CD4-positive, alpha-beta T cell treated with Interleukin-1 beta for 1 hour (primary cell): ENCODE measurements at places on chromosomes 1 and 21.

GRCh38 chr1:35398739-35399138 is 130.2 kb downstream of the ZMYM4 start:
- no peak for DNase-seq

GRCh38 chr1:224751624-224752311 is 135.7 kb downstream of the CNIH3 start:
- DNase-seq = no peak

DNA sequence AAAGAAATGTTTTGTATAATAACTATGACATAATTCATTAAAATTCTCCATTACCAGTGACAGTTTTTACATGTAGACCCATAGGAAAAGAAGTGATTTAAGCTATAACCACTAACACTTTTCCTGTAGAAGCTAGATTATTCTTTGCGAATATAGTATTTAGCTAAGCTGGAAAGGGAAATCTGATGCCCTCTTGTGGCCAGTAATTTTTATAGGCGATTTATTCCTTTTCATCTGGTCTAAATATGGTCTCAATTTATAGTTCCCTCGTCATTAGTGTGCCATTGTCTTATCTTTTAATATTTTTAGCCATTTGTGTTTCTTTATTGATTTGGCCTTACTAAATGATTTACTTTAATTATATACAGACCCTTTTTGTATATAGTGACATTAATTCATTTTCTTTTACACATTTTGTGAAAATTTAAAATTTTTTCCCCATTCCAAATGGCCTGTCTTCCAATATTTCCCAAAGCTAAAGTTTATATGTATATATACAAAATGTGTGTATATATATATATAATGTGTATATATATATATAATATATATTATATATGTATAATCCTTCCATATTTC is 26.7 kb downstream of the BTG3 start:
- DNase-seq = no peak

GRCh38 chr21:38322311-38322950 is 65.6 kb downstream of the KCNJ15 start:
- no peak for DNase-seq

GRCh38 chr1:87052400-87052799 is 138.0 kb downstream of the HS2ST1 start:
- no peak for DNase-seq

- no peak for DNase-seq
Measured at GRCh38 chr1:110857964-110858948, 14.7 kb upstream of the CD53 start.

GRCh38 chr1:96966536-96967138 is 245.1 kb downstream of the PTBP2 start:
- DNase-seq = peak; percentile 72

DNA sequence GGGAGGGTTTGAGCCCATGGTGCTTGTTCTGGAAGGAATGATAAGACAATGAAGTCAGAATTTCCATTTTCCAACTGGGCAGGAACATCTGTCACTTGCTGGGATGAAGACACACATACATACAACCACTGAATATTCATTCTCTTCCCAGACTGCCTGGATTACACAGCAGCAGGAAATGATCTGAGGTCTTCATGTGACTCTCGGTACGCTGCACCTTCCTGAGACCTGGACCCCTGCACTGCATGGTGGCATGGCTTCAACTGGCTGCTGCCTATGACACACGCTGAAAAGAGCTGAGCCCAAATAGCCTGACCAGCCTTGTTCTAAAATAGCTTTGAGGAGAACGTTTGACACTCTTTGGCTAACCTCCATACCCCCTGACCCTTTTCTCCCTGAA is 150.6 kb downstream of the GABPA start:
- no peak for DNase-seq

DNA sequence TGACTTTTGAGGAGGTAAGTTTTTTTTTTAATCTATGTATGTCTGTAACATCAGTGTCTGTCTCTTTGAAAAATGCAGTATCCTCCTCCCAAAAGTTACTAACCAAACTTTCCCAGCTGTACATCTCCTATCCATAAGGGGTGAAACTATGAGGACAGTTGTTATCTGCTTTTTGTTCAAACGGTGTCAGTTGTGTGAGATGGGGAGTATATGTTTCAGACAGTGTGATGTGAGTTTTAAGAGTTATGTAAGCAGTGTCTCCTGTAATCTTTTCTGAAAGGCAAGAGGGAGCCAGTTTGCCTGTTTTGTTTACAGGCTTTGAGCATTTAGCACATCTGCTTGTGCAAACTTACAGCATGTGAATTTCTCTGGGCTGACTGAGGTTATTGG is 34.8 kb upstream of the CACYBP start:
- DNase-seq = peak; percentile 57

GRCh38 chr1:160855181-160855981 is 7.3 kb downstream of the CD244 start:
- no peak for DNase-seq

GRCh38 chr1:47231301-47232186 is 481 bp downstream of the TAL1 start:
- DNase-seq = no peak

- no peak for DNase-seq
Measured at GRCh38 chr21:32308696-32309095, 10.0 kb downstream of the MRAP start.

DNA sequence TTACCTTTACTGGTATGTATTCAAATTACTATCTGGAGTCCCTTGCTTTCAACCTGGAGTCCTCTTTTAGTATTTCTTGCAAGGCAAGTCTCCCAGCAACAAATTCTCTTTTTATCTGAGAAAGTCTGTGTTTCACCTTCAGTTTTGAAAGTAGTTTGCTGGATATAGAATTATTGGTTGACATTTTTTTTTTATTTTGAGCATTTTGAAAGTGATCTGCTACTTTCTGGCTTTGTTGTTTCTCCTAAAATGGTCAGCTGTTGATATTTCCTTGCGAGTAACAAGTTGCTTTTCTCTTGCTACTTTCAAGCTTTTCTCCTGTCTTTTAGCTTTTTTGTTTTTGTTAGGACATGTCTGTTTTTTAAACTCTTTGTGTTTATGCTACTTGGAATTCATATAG is 126.1 kb downstream of the TRIM33 start:
- no peak for DNase-seq

DNA sequence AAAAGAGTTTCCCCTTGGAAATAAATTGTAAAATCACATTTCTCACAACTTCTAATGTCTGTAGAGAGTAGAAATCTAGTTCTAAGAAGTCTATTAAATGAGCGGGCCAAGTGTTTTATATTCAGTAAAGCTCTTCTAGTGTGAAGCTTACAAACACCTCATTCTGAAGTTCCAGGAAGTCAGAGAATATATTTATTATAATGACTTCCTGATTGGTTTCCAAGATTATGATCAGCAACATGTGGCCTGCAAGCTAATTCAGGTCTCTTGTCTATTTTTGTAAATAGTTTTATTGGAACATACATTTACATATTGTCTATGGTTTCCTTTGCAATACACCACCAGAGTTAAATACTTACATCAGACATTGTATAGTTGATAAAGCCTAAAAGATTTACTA is 603.9 kb downstream of the AMY1C start:
- no peak for DNase-seq

DNA sequence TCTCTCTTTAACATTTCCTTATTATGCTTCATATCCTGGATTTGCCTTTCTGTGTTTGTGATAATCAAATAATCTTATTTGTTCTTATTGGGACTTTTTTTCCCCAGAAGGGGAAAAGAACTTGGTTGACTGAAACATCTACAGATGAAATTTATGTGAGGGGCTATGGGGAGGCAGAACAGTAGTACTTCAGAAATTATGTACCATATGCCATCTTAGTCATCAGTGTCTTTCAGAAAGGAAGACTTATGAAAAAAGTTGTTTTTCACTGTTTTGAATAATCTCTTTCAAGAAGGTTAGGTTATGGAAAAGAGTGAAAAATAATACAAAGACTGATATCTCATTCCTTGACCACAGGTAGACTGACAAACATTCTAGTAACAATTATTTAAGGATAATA is 30.2 kb upstream of the TRAF5 start:
- DNase-seq = no peak

DNA sequence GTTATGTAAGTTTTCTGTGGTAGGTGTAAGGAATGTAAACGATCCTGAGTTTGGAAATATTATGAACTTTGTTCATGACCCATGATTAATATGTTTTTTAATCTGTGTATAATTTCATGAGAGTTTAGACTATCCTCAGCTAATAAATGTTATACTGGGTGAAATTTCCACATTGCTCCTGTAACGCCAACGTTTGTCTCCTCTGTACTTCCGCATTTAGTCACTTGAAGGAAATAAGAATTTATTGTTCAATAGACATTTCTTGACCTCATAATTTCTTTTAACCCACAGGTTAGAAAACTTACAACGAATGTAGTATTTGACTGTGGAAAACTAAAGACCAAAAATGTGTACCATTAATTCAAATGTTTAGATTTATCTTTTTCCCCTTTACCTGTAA is 876 bp downstream of the KCNJ15 start:
- DNase-seq = no peak

DNA sequence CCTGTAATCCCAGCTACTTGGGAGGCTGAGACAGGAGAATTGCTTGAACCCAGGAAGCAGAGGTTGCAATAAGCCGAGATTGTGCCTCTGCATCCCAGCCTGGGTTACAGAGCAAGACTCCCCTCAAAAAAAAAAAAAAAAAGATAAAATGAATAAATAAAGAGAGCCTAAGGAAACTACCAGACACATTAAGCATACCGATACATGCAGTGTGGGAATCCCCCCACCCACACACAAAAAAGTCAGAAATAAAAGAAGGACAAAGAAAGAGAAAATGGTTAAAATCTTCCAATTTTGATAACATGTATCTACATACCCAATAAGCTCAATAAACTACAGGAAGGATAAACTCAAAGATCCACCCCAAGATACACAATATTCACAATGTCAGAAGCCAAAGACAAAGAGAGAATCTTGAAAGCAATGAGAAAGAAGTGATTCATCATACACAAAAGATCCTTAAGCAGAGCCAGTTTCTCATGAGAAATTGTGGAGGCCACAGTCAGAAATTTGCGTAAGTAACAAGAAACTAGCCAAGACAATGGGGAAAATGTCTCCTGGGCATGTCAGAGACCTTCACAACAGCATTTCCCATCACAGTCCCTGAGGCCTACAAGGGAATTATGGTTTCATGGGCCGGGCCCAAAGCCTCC is 1197.0 kb downstream of the AMY1C start:
- DNase-seq = no peak

- DNase-seq = no peak
Measured at GRCh38 chr1:89826594-89826993, 5.8 kb downstream of the LRRC8D start.

DNA sequence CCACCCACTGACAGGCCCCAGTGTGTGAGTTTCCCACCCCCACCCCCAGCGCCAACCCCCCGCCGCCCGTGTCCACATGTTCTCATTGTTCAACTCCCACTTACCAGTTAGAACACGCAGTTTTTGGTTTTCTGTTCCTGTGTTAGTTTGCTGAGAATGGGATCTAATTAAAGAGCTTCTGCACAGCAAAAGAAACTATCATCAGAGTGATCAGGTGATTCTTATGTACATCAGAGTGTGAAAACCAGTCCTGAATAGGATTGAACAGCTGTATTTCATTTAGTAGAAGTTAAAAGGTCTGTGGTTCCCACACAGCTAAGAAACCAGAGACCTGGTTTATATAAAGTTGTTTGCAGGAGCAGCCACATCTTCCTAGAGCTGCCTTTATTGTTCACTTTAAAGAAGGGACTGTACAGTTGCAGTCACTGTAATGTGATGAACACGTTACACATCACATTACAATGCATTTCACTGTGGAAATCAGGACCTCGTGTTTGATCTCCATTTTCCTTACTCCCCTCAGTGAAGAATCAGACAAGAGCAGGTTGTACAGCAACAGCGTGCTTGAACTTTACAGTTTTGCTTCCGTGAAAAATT is 1.2 kb downstream of the GBP6 start:
- DNase-seq = no peak

DNA sequence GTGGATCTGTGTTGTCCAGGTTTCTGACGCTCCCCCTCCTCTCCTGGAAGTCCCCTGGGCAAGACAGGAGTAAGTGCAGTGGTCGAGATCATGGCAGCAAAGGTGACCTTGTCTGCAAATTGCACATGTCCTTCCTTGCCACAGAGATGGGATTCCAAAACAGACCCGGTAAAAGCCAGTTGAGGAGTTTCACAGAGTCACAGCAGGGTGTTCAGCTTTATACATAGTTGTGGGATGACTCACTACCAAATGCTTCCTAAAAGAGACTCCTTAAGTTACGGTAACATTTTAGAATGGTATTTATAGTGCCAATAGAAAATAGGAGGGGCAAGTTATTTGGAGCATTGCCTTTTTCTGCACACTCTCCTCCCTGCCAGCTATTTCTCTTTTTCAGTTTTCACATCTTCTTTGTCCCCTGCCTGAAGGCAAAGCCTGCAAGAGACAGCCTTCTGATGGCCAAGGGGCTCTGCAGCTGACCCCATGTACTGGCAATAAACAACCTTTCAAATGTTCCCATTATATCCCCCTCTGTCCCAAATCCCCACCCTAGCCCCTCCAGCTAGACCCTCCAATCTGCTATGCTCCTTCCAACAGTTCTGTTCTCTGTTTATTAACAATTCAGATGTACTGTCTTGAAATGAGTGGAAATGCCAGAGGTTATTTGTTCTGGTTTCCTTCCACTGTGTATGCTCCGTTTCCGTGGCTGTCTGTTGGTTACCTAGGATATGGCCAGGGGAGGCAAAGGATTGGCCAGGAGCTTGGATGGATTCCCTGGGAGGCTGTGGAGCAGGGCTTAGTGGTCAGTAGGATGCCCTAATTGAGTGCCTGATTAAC is 115.0 kb downstream of the TGFB2 start:
- no peak for DNase-seq

- DNase-seq = no peak
Measured at GRCh38 chr1:205493241-205494085, 11.0 kb upstream of the CDK18 start.

- DNase-seq = no peak
Measured at GRCh38 chr1:206021626-206022365, 1.9 kb downstream of the CTSE start.
